ENCODE measurements at places on chromosomes 2 and 18.
A peak's percentile ranks its signal among the peaks of the same experiment; 100 is the strongest.

GRCh38 chr2:170298115-170298514 lies 120.2 kb downstream of the MYO3B start:
- DNase-seq = peak; percentile 12

DNA sequence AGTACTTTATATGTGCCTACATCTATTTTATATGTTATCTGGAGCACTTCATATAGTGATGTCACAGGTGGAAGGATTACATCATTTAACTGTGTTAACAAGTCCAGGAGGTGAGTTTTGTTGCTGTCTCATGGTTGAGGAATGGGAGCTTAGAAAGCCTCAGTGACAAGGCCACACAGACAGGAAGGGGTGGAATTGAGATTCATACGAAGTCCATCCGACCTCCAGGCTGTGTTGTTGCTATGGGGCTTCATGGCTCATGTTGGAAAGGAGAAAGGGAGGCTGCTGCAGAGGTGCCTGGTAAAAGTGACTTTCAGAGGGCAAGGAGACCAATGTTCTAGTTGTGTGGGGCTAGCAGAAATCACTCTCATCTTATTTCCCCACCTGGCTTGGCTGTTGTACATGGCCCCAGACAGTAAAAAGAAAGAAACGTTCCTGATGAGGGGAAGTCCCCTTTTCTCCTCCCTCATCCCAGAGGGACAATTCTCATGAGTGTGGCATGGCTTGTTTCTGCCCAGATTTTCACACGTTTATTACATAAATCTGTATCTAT lies 31.0 kb upstream of the GREB1 start:
- peak; percentile 17 for DNase-seq

DNA sequence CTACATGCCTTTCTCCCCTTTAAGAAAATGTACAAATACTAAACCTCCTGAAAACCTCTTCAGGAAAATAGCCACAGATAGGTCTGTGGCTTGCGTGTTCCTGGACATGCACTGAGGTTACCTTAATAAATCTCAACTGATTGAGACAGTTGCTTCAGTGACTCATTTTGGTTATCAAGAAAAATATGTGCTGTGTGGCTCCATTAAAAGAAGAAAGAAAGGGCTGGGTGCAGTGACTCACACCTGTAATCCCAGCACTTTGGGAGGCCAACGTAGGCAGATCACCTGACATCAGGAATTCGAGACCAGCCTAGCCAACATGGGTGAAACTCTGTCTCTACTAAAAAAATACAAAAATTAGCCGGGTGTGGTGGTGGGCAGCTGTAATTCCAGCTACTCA lies 27.1 kb downstream of the CREG2 start:
- no peak for DNase-seq

- no peak for DNase-seq
These were observed 55.8 kb downstream of the ID2 start for GRCh38 chr2:8737571-8738175.

DNA sequence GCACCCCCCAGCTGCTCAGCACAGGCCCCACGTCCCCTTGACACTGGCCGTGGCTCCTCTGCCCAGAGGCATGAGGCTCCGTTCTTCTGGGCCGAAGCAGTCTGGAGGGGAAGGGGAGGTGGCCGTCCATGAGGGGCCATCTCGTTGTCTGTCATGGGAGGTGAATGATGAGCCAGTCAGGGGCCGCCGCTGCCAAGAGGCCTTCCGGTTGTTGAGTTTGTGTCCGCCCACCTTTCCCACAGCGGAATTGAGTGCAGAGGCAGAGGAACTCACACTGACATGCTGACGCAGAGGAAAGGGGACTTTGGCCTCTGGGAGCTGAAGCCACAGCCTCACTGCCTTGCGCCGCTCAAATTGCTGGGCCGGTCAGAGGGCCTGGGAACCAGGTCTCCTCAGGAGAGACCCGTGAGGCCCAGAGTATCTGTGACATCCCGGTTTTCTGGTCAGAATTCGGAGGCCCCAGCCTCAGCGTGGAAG lies 268.4 kb downstream of the ATAD2B start:
- no peak for DNase-seq

DNA sequence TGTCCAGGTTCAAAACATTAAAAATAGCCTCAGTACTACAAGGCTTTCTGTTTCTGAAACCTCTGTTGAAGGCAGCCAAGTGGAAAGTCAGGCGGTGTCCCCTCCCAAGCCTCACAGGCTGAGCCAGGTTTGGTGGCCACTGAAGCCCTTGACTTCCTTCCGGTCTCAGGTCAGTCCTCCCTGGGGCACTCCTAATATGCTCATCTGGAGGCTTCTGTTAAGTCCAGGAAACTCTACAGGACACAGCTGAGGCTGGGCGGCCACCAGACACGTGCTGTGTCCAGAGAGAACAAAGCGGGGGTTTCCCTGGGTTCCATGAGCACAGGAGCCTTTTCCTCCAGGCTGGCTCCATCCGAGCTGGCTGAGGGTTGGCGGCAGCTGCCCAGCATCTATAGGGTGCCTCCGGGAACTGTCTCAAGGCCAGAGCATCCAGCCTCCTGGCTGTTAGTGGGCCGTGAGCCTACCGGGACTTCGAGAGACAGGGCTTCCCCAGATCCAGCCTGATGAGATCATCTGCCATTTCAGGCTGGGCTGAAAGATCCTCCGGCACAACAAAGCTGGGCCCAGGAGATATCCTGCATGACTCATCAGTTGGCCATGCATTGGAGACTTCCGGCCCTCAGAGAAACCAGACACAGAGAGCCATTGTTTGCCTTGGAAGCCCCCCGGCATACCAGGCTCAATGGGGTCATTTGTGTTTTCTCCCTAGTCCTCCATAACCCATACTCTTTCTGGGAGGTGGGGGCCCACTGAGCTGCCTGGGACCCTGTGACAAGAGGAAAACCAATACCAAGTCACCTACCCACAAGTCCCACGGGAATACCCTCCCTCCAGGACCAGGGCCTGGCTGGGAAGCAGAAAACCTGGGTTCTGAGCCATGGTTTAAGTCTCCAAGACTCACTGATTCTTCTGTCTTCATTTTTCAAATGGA lies 71.7 kb downstream of the HS1BP3 start:
- peak; percentile 100 for DNase-seq

DNA sequence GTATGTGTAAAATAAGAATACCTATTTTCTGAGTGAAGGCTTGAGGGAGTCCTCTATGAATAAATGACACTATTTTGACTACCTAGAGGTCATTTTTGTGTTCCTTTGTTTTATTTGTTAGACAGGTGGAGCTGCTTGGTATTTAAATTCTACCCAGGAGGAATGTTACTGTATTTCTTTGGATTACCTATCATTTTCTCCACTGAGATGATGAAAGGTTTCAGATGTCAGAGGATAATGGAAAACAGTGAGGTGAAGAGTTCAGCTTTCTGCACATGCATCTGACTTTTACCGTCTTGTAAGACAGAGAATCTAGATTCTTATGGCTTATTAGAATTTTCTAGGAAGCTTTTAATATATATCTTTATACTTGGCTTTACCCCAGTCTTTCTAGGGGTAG lies 689.8 kb upstream of the NXPH2 start:
- DNase-seq = no peak

- DNase-seq = no peak
These were observed 22.8 kb upstream of the PPP4R1 start for GRCh38 chr18:9637036-9637767.

Data from fibroblast of skin of back (primary cell).